GM06990 (cell line): ENCODE measurements at places on chromosomes 4 and X.
A peak's percentile ranks its signal among the peaks of the same experiment; 100 is the strongest.

- no peak for DNase-seq
Measured at GRCh38 chr4:76740866-76741662, 156.9 kb downstream of the SOWAHB start.

GRCh38 chr4:25180524-25181131 is 20.4 kb upstream of the SEPSECS start:
- no peak for DNase-seq

DNA sequence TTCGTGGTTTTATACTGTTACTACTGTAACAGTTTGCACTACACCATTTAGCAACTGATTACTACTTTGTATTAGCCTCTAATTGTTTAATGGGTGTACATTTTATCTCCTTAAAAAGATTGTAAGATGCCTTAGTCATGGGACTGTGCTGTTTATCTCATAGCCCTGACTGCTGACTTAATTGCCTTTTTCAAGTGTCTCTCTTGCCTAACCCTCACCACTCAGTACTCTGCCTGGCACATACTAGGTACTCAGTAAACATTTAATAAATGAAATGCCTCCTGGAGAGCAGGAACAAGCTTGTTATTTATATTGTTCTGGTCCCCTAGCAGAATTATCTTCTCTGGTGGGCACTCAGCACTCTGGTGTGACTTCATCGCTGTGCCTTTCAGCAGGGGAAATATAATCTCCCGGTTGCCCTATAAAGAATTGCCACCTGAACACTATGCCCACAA is 1.7 kb upstream of the STIM2 start:
- no peak for DNase-seq

DNA sequence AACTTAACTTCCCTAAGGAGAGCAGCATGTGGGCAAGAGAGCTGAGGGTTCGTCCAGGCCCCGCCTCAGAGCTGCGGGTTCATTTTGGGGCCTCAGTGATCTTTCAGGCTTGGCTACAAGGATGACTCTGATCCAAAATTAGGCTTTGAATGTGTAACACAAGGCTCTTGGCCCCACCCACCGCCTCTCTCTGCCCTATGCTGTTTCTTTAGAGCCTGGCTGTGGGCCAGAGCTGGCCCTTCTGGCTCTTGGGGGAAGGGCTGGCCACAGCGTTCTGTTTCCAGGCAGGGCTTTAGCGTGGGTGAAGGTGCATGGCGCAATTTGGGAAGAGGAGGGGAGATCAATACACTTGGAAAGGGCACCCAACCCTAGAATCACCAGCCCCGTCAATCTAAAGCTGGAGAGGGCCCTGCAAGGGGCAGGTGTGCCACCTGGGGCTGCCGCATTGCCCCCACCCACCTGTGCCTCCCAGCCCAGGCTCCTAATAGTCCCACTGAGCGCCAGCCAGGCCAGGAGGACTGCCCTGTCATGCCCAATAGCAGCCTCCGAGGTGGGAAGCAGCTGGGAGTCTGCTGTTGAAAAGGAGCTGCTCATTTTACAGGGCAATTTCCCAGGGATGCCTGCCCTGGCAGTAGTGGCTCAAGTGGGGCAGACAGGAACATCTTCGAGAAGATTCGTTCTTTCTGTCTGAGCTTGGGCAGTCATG is 84.5 kb upstream of the MAML3 start:
- DNase-seq: no peak

DNA sequence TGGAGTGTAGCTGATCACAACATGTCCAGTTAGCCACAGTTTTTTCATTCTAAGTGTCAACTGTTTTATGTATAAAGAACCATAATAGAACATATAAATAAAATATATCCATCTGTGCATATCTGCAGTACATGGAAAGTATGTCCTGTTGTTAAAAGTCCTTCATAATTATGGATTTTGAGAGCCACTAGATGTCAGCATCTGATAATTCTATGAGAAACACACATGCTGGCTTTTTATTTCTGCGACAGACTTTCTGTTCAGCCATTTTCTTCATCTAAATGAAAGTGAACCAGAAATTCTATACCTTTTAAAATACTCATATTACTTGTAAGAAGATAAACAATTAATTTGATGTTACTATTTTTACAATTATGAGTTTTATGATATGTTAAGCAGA is 251.5 kb downstream of the GPM6A start:
- DNase-seq: peak; percentile 14

DNA sequence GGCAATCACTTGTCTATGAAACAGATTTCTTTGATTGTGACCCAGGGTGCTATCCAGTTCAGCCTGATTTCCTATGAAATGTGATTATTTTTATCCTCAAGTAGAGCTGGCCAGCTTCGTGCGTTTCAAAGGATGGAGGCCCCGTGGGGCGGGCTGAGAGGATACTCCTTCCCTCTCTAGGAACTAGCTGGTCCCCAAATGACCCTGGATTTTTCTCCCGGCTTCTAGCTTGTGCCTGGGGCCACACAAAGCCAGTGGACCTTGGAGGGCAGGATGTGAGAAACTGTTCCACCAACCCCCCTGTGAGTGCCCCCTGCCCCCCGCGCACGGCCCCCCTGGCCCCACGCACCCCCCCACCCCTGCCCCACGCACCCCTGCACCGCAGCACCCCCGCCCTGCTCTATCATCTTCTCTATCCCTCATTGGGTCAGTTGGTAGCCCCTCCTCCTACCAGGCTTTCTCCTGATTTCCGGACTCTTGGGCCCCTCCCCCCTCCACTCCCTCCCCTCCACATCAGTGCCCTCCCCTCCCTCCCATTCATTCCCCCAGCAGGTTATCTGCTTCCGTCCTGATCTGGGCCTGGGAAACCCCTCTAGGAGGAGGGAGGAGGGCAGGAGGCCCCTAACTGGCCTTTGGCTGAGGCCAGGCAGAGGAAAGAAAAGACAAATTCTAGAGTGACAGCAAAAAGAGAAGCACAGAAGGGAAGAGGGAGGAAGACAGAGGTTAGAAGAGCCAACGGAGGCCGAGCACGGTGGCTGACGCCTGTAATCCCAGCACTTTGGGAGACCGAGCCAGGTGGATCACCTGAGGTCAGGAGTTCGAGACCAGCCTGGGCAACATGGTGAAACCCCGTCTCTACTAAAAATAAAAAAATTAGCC is 3.3 kb downstream of the XPNPEP2 start:
- no peak for DNase-seq

- DNase-seq: no peak
Measured at GRCh38 chr4:8762951-8763735, 108.5 kb downstream of the HMX1 start.

GRCh38 chr4:2469192-2469984 is 482 bp downstream of the RNF4 start:
- peak; percentile 85 for DNase-seq

DNA sequence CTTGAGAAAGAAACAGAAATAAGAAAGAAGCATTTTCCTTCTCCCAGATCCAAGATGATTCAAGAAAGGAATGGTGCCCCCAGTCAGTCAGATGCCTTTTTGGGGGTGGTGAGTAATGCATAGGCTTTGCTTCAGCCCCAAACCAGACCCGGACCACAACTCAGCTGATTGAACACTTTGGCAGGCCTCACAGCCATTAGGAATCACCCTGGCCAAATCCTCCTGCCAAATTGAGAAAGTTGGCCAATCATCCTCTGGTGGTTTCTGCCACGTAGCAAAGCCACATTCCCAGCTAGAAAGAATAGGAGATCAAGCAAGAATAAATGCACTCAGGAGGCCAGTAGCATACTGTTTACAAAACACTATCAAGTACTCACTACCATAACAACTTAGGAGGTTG is 33.7 kb downstream of the FRMD7 start:
- DNase-seq: no peak

GRCh38 chr4:75555294-75556164 is at the start of gene ODAPH:
Gene ODAPH, plus strand, starts transcription at chr4:75556066. Its CDS starts 17 bp downstream, at chr4:75556083.
- DNase-seq: peak; percentile 22

DNA sequence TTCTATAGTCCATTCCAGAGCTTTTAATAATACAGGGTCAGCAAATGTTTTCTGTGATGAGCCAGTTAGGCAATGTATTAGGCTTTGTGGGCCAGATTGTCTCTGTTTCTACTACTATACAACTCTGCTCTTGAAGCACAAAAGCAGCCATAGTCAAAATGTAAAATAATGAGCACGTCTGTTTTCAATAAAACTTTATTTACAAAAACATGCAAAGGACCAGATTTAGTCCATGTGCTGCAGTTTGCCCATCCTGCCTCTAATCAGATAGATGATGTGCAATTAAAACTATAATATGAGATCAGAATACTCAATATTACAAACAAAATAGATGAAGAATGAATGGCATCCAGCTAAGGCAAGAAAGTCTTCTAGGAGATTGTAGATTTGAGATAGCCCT is 127.8 kb upstream of the FRMPD4 start:
- no peak for DNase-seq

- no peak for DNase-seq
Measured at GRCh38 chrX:14420841-14421240, 108.5 kb upstream of the GLRA2 start.

DNA sequence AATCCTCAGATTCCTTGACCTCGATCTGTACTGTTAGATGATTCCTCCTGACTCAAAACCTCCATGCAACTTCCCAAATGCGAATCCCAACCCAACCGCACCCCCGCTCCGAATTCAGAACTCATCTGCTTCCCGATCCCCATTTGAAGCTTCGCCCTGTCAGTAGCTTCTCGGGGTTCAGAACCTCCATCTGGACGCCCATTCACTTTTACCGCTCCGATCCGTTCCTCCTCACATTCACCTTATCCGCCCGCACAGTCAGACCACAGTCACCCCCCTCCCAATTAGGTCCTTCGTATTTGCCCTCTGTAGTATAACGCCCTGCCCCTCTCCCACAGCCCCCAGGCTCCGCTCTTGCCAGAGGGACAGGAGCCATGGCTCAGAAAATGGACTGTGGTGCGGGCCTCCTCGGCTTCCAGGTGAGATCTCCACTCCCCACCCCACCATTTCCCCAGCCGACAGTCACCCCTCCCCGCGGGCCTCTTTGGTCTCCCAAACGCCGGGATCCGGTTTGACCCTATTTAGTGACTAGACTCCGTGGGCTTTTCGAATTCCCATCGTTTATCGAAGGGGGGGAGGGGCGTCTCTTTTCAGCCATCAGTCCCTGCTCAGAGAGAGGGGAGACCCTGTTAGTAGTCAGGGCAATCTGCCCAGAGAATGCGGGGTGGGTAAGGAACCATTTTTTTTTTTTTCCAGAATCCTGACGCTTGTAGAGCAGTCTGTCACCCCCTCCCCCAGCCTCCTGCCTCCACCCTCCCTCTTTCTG is 691 bp downstream of the MAGED1 start:
- peak; percentile 38 for DNase-seq

DNA sequence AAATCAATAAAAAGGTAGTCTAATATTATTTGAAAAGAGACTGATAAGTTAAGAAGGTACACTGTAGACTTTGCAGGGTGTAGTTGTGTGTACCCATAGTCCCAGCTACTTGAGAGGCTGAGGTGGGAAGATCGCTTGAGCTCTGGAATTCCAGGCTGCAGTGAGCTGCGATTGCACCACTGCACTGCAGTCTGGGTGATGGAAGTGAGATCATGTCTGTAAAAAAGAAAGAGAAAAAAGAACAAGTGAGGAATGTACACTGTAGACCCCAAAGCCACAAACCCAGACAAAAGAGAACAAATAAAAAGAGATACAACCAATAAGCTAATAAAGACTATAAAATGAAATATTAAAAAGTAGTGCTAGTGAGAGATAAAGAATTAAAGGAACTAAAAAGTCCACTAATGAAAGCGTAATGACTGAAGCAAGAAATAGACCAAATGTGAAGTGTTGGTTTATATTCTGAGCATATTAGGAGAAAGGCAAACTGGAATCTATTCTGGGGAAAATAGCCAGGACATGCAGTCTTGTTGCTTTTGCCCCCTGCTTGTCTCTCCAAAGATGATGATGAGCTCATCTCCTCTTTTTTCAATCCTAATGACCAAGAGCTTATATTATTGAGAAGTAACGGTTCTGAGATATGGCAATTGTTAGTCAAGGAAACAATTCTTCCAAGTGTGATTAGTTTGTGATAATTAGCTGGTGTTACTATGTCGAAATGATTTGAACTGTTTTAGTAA is 19.1 kb downstream of the GSX2 start:
- DNase-seq: no peak

GRCh38 chr4:85477534-85477933 is 2.6 kb downstream of the ARHGAP24 start:
- no peak for DNase-seq

GRCh38 chrX:74179071-74179470 is 124.9 kb upstream of the ZCCHC13 start:
- no peak for DNase-seq

GRCh38 chr4:86256086-86256485 is 103.8 kb downstream of the MAPK10 start:
- no peak for DNase-seq

DNA sequence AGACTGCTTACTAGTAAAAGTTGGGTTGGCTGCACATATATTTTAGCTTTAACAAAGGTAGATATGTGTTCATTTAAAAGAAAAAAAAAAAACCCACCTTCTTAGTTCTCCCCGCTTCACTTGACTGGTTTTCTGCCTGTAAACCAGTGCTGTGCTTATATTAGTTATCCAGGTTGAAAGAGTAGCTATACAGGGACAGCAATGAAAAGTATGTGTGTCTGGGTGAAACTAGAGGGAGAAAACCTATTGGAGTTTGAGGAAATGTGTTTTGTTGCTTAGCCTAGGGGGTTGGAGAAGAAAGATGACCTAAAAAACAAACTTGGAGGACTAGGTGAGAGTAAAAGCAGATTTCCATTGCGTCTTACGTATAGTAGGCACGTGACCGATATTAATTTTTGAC is 4.5 kb downstream of the JADE1 start:
- DNase-seq: no peak

DNA sequence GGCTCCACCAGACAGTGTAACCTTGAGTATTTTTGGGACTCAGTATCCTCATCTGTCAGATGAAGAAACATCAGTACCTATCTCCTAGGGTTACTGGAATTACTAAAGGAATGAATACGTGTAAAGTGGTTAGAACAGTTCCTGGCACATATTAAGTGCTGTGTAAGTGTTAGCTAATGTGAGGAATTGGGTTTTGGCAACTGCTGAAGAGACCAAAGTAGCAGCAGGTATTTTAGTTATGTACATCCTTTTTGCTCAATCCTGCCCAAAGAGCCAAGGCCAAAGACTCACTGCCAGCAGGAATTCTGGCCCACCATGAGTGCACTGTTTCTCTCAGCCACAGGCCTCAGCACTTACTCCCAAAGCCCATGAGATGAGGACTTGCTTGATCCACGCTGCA is 16.7 kb upstream of the MCF2 start:
- no peak for DNase-seq

DNA sequence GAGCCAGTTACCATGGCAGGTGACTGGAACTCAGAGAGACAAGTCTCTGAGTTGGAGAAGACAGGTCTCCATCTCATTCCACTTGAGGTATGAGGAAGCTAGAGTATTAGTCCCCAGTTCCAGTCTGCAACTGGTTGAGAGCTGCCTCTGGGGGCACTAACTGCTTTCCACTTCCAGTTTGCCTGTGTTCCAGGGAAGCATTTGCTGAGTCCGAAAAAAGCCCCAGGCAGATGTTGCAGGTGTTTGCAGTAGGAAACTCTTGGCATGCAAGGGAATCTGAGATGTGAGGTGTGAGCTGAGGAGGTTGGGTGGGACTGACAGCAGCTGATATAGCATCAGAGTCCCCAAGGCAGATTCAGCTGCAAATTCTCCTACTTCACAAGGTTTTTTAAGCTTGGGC is 272.2 kb upstream of the CASK start:
- DNase-seq: no peak
